ENCODE measurements at places on chromosomes 7 and 10.

GRCh38 chr10:79286318-79286951, 60.8 kb upstream of the PPIF start:
- DNase-seq = no peak

DNA sequence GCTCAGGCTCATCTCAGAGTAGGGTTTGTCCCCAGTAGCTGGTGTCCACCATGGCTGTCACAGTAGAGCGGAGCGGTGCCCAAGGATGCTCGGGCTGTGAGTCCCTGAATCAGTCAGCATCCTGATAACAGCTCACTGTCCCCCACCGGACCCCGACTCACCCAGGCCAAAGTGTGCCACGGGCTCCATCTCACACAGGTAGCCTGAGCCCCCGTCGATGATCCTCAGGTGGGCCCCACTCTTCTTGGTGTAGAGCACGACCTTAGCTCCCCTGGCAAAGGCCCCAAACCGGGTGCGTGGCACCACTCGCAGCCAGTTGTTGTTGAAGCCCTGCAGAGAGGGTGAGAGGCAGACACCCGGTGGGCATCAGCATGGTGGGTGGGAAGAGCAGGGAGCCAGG, 45.4 kb downstream of the GOLGA7B start:
- no peak for DNase-seq

DNA sequence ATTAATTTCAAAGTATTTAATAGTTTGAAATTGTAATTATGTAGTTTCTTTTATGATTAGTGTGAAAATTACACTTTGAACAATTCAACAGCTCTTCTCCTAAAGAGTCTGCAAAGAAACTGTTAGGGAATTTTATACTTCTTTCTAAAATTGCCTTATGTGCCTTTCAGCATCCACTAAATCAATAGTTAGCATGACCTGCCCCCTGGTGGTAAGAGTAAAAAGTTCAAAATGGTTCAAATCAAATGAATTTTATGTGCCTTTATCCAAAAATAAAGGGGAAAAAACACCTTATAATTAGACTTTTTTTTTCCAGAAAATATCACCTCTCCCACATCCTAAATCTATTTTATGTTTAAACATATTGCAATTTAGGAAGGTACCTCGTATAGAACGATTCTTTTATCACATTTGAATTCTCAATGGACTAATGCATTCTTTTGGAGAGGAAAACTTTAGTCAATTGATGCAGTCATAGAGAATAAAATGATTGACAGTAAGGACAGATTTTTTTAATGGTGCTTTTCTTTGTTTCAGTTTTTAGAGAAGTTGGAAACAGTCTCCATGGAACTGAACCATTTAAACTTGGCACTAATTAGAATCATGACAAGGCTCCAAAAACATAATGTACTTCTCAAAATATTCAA, 163.7 kb downstream of the SEMA3D start:
- DNase-seq = peak; percentile 65

DNA sequence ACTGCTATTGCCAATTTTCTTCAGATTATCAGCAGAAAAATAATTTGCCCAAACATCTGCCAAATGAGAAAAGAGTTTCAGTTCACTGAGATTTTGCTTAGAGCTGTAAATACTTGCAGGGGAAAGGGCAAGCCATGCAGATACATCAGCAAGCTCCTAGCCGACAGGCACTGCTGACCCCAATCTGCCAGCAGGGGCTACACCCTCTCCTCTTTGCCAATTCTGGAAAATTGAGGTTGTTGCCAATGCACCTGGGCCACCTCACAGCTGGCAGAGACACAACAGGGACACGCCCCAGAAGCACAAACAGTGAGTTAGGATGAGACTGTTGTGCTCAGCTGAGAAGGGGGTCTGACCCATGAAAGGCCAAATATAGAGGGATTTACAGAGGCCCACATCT, 129.5 kb upstream of the MYO3A start:
- DNase-seq = no peak

DNA sequence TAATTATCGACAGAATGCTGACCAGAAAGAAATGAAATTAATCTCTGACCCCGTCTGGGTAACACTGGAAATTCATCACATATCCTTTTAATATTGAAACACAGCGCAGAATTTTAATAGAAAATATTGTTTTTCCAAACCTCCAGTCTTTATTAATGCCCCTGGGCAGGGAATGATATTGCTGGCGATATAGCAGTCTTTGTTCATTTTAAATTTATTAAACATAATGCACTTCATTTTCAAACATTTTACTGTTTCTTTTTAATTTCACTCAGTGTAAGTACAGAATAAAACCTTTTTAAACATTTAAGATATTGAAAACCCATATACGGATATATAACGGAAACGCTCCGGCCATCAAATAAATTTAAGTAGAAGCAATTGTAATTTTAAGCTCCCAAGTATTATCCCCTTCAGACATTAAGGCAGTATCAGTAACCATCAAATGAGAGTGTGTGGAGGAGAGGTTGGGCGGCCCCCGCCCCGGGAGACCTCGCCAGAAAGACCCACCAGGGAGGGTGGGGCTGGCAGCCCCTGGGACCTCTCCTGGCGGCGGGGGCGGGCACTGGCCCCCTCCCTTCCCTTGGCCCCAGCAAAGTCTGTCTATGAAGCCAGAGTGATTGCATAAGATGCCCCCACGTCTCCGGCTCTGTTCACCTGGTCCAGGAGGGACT, 10.8 kb downstream of the UNCX start:
- no peak for DNase-seq

DNA sequence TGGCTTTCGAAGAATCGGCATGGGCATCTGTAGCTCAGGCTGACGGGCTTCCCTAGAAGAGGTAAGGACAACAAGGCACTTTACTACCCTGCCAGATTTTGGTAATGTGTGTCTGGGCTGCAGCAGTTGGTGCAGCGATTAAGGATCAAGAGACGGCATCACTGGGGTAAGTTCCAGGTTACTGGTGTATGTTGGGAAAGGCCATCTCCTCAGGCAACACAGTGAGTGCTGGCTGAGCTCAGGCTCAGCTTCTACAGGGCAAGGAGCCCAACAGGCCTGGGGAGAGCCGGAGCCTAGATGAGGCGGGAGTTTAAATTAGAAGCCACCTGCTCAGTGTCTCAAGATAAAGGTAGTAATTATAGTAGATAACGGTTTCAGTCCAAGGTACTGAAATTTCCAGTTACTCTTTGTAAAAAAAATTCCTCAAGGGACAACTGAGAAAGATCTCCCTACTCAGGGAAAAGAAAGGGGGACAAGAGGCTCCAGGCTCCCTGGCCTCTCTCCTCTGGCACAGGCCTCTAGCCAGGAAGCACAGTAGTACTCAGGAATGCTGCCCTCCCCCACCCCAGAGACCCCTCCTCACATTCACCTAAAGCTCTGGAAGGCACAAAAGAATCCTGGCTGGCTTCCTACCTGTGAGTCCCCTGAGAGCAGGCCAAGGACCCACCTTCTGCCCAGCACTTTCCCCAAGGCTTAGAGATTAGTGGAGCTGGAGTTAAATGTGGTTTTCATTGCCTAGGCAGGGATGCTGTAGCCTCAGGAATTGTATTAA, 3.9 kb downstream of the CXCL12 start:
- DNase-seq = no peak

GRCh38 chr7:37782166-37782565, 66.2 kb upstream of the NME8 start:
- no peak for DNase-seq

- no peak for DNase-seq
Observed at GRCh38 chr7:30656006-30656957, 26.0 kb downstream of the CRHR2 start.

- DNase-seq = no peak
Observed at GRCh38 chr7:124956160-124956559, 26.5 kb upstream of the POT1 start.
